ENCODE measurements at places on chromosomes 5 and 9.

DNA sequence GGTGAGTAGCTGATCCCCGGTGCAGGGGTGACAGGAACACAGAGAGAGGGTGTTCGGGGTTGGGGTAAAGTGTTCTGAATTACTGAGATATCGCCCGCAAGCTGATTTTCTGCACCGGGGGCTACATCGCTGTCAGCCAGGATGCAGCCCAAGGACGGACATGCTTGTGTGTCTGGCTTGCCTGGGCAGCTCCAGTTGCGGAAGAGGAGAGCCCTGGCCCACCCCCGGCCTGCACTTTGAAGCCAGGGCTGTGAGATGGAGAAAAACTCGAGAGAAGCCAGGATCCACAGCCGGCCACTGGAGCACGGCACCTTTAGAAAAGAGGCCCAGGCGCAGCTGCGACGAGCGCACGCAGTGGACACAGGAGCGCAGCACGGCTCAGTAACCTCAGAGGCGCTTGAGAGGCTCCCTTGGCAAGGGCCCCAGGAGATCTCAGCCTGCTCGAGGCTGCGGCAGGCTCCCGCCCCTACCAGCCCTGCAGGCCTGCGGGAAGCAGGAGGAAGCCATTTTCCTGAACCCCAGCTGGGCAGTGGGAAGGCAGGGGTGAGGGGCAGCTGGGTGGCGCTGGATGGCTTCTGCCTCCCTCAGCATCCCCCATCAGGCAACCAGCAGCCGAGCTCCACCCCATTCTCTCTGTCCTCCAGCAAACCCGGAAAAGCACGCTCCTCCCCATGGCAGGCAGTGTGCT lies 59.2 kb downstream of the C9orf50 start:
- DNase-seq, result no peak

DNA sequence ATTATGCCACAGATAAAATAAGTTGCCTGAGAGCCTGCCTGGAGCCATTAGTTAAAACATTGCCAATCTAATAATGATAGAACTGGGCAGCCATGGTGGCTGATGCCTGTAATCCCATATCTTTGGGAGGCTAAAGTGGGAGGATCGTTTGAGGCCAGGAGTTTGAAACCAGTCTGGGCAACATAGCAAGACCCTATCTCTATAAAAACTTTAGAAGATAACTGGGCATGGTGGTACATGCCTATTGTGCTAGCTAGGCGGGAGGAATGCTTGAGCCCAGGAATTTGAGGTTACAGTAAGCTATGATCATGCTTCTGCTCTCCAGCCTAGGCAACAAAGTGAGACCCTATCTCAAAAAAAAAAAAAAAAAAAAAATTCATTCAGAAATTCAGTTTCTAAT lies 52.6 kb downstream of the RAI14 start:
- no peak for DNase-seq

DNA sequence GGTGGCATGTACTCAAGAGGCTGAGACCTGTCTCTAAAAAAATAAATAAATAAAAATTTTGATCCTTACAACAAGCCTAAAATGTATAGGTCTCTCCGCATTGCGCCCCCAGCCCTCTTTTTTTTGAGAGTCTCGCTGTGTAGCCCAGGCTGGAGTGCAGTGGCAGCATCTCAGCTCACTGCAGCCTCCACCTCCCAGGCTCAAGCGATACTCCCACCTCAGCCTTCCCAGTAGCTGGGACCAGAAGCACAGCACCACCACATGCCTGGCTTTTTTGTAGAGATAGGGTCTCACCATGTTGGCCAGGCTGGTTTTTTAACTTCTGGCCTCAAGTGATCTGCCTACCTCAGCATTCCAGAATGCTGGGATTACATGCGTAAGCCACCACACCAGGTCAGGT lies 2.2 kb upstream of the GARIN3 start:
- DNase-seq, result no peak

DNA sequence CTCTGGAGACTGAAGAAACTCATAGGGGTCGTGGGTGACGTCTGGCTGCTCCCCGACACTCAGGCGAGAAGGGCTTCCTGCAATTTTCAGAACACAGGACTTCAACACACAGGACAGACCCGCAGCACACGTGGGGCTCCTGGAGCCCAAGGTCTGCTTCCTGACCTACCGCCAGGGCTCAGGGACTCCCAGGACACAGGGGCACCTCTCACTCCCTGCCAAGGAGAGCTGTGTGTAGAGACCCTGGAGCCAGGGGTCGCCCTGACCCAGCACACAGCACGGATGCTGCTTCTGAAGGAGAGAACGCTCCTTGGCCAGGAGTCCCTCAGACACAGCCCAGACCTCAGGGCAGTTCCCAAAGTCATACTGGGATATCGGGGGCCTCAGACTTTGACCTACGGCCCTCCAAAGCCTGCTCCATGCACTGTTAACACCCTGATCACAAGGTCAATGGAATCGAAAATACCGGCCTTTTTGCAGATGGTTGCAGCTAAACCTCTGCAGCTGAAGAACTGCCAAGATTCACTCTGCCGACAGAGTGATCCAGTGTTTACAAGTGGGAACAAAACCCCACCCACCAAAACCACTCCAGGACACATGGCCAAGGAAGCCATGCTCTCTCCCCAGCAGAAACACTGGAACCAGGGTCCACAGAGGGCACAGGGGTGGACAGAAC lies 13.8 kb upstream of the ZDHHC11 start:
- DNase-seq, result no peak

- no peak for DNase-seq
Observed at GRCh38 chr5:5139777-5140478, at the start of gene ADAMTS16. Gene ADAMTS16 (plus strand): TSS chr5:5140330. CDS start chr5:5140468, 138 bp downstream.

- DNase-seq, result peak; percentile 93
Observed at GRCh38 chr5:180071531-180072255, at the start of gene RNF130. Gene RNF130 (minus strand): TSS chr5:180071759. CDS start chr5:180071702, 57 bp downstream.

DNA sequence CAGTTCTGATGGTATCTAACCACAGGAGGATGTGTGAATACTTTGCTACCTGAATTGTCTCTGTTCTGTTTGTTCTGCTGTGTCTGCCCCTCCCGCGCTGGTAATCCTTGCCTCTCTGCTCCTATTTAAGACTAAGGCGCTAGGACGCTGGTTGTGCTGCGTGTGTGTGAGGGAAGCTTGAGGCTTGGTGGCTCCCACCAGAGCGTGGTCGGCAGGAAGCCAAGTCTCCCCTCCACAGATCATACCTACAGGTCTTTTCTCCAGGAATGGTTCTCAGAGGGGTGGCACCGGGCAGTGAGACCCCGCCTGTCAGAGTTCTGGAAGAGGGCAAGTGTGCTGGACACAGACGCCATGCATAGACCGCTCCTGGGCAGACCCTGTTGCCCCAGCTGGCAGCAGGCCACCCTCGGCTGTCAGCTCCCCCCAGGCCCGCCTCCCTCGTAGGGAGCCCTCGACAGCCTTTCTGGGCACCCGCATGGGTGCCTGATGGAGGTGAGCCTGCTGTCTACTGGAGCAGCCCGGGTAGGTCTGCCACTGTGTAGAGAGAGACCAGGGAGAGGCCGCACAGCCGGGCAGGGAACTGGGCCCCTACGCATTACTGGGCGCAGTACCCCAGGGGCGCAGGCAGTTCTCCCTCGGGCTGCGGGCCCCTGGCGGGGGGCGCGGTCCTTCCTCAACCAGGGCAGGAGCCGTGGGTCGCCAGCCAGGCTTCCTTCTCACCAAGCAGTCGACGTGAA lies 53.4 kb upstream of the ROR2 start:
- no peak for DNase-seq

GRCh38 chr9:3036333-3036700 lies 192.4 kb upstream of the PUM3 start:
- no peak for DNase-seq

- peak; percentile 42 for DNase-seq
Observed at GRCh38 chr9:38066914-38067858, 1.8 kb downstream of the SHB start.

- peak; percentile 71 for DNase-seq
Observed at GRCh38 chr5:143338658-143339366, 64.7 kb downstream of the NR3C1 start.

DNA sequence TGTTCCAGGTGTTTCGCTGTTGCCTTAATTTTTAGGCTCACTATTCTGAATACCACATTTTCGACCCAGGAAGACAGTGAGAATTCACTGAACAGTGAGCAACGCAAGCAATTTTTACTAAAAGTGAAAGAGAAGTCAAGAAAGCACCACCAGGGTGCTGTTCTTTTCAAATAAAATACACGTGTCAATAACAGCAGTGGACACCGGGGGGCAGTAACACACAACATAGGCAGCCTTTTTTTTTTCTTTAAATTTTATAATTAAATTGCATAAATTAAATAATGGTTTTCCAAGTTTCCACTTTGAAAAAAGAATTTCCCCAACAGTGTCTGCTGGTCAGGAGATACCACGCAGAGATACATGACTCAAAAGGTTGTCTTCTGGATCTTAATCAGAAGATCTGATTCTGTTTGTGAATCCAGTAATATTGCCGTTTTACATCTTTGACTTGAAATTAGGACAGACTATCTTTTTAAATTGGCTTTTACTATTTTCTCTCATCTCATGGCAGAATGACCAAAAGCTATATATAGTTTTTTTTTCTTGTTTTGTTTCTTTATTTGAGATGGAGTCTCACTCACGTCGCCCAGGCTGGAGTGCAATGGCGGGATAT lies 47.1 kb upstream of the SH3GL2 start:
- DNase-seq, result peak; percentile 66

GRCh38 chr5:92944903-92945604 lies 636.0 kb downstream of the NR2F1-AS1 start:
- DNase-seq, result peak; percentile 85

GRCh38 chr5:181235689-181236366 lies 7.9 kb downstream of the RACK1 start:
- DNase-seq, result no peak

DNA sequence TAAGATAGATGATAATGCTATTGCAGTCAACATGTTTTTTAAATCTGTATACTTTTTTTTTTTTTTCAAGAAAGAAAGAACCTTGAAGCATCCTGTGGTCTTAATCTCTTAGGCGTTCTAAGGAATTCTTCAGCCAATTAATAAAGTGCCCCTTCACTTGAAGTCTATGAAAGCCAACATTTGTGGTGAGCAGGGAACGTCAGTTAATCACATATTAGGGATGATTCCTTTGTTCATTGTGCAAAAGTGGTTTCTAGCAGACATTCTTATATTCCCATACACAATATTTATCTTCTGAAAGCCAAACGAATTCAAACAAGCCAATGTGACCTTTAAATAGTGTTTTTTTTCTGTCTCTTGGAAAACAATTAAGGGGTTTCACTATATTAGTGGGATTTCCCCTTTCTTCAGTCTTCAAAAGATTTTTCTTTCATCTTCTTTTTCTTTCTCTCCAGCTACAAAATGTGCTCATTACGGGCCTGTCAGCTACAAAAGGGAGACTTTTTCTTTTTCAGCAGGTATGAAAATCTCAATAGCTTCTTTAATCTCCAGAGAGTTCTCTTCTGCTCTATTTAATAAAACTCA lies 40.1 kb downstream of the TMEM167A start:
- no peak for DNase-seq

DNA sequence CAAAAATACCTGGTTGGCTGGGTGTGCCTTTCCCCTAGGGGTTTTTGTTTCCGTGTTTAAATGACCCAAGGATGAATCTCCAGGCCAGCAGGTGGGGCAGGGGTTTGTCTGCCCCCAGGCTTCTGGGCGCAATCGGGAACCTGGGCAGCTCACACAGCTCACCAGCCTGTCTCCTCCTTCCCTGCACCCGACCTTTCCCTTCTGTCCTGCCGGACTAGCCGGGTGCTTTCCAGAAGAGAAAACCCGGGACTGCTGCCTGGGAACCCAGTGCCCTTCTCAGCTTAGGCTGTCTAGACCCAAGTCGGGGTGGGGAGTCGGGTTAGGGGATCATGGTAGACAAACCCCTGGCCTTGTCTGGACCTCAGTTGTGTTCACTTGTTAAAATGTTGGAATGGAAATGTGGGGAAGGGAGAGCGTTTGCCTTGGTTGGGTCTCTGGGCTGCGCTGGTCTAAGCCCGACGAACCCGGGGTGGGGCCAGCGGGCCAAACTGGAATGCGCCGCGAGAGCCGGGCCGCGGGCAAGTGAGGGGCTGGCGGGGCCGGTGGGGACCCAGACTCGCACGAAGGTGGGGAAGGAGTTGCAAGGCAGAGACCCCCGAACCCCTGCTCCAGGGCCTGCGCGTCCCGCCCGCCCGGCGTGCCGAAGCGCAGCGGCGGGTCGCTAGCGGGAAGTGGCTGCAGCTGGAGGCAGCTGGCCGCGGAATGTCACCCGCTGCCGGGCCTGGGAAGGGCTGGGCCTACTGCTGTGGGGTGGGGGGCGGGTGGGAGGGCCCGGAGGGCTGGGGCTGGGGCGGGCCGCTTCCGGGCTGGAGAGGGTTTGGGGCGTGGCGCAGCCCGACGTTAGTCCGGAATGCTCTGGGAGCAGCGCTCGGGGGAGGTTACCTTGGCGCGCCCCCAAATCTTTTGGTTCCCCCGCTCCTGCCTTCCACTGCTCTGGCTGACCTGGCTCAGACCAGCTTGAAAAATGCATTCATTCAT lies 84.6 kb downstream of the DAB2IP start:
- peak; percentile 62 for DNase-seq

GRCh38 chr9:124210697-124211096 lies 47.1 kb upstream of the NEK6 start:
- peak; percentile 17 for DNase-seq

DNA sequence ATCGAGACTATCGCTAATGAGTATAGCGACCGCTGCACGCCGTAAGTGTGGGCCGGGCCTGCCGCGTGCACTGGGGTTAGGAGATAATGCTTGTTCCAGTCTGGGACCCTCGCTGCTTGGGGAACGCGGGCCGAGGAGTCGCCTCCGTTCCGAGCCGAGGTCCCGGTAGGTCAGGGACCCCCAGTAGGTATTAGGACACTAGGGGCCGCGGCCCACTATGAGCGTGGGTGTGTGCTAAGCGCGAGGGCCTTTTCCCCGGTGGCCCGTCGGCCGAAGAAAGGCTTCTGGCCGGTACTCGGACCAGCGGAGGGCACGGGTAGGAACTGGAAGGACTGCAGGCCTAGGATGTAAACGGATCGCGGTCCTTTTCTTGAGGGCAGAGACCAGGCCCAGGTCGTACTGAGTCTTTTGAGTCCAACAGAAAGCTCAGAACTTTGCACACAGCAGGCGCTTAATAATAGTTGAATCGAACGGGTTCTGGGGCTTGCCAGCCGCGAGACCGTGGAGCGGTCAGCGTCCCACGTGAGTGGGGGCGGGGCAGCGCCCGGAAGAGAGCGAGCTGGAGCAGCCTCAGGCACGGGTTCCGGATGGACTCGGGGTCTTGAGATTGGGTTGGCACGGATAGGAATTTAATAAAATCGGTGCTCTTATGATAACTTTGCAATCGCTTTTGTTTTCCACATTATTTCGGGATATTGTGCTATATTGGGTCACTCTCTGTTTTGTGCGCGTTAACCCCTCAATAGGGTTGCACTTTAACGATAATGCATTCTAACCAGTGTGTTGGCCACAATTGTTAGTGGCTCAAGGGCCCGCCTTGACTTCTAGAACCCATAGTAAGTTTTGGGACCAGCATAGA lies 733 bp downstream of the HSPA4 start:
- peak; percentile 65 for DNase-seq

GRCh38 chr5:1414311-1415058 lies 30.8 kb downstream of the SLC6A3 start:
- no peak for DNase-seq

- DNase-seq, result no peak
Observed at GRCh38 chr5:4661836-4662235, 478.3 kb upstream of the ADAMTS16 start.

- DNase-seq, result no peak
Observed at GRCh38 chr5:91898898-91899297, 515.8 kb upstream of the ARRDC3 start.

All from cardiac fibroblast (primary cell).